CD4-positive, alpha-beta memory T cell (primary cell): ENCODE measurements at places on chromosomes 5 and 9. TPM values are rescaled to one million over a fixed set of nuclear protein-coding genes. Genes with fewer than 3 reads are reported as not detected.

- no peak for DNase-seq
These were observed 87.6 kb downstream of the VAV2 start for GRCh38 chr9:133904346-133905090.

HAND1 gene
- total RNA-seq, result not detected

- DNase-seq, result no peak
These were observed 216.2 kb downstream of the ENC1 start for GRCh38 chr5:74424162-74424868.

GRCh38 chr5:109650493-109650892, 39.2 kb upstream of the MAN2A1 start:
- DNase-seq, result no peak

BASP1 gene
- total RNA-seq, result 0.90 TPM

MARCHF3 gene
- total RNA-seq, result 3.2 TPM

DNA sequence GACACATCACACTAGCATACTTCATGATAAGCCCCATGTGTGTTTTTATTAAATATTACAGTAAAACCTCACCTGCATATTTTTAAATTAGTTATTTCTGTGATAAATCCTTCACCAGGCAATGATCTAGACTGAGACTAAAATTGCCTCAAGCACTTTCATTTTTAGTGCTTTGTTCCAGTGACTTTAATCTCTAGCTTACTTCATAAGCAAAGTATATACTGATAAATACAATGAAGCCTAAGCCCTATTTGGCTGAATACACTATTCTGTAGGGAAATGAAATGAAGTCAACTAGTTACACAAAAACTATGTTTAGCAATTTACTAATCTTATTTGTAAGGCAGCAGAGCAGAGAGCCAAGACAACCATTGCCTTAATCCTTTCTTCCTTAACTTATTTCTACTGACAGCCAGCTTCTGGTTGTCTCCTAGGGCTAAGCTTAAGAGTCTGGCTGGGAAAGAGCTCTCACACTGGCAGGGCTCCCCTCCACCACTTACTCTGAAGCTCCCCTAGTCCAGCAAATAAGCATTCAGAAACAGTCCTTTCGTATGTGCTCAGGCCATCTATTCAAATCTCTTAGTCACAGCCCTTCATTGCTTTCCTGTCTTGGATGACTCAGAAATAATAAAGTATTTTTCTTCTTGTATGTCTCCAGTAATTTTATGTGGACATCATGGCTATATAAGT, 31.4 kb upstream of the MTAP start:
- no peak for DNase-seq

GRCh38 chr5:127206320-127207113, 84.1 kb upstream of the MEGF10 start:
- no peak for DNase-seq

- DNase-seq, result no peak
These were observed 9.4 kb downstream of the PDLIM7 start for GRCh38 chr5:177487975-177488374.

PRDM12 gene
- not detected for total RNA-seq

DNA sequence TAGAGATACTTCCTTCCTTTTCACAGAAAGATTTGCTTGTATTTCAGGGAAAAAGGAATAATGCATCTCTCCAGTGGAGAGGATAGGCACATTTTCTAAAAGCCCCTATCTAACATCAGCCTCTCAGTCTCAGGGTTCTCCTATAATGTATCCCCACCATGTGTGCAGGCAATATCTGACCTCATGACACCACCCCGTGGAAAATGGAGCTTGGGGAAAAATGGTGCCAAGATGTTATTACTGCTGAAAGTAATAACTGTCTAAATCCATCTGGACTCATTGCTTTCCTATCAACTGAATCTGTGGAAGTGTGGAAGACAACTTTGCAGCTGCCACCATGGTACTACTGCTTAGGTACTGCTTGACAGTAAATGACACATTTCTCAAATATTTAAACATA, 574.3 kb downstream of the LRRC70 start:
- DNase-seq, result no peak

GRCh38 chr9:131752231-131752884, 12.5 kb upstream of the RAPGEF1 start:
- DNase-seq, result no peak

- DNase-seq, result no peak
These were observed 108.8 kb downstream of the HMHB1 start for GRCh38 chr5:143920772-143921171.

DNA sequence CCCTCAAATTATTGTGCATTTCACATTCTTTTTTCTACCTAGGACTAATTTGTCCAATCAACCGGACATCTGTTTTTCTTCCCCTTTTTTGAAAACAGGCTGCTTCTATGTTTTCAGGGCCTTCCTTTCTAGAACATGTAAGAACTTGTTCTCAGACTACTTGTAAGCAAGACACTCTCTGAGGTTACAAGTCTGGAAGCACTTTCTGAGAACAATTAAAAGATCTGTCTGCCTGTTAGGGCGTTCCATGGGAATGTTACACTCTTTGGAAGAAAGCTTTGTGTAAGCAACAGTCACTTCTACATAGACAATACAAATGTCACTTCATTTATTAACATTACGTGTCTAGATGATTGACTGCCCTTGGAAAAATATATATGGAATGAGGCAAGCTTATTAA, 50.9 kb upstream of the HSPB3 start:
- DNase-seq, result no peak

DNA sequence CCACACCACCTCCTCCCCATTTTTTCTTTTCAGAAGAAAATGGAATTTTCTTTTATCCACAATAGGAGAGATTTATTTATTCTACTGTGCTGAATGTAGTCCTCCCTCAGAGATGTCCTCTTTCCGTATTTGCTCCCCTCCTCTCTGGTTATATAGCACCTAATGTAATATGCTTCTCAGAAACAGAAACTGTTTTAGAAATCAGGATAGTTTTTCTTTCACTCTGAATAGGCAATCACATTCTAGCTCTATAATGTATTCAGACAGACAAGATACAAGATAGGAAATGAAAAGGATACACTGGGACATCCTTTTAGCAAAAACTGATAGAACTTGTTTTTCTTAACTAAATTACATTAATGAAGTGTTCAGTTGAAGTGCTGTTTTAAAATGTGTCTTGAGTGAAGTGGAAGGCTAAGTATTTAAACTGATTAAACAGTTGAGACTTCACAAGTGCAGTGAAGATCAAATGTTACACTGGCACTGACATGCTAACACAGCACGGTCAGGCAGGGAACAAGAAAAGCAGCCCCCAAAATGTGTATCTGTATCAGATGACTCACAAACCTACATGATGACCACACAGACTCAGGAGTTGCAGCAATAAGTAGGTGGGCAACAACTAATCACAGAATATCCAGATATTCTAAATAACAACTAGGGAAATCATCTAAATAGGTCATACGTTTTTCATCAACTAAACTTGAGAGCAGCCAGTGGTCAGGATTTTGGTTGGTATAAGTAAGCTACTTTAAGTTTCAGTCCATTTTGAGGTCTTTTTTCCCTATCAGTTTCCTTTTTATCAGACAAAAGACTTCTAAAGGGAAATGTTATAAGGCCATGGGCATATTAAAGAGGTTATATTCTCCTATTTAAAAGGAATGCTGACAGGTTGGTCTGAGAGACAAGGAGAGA, 260.4 kb downstream of the MLLT3 start:
- DNase-seq, result no peak

DNA sequence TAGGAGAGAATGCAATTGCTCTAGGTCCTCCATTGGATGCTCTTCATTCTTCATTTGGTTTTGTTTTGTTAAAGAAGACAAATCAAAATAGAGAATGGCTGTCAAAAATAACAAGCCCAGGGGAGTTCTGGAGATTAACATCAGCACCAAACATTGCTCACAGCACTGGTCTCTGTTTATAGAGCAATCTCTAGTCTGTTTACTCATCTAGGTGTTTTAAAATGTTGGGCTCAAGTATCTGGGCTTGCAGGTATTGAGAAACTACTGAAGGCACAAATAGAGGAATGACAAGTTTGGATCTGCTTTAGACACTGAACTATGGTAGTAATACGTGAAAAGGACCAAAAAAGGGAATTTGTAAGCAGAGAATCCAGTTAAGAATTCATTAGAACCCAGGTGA, 77.0 kb upstream of the TMC1 start:
- no peak for DNase-seq

SLC25A2 gene
- 0.91 TPM for total RNA-seq

GRCh38 chr9:133534346-133535291, at the start of gene ADAMTSL2:
TSS of gene ADAMTSL2 (plus strand) at chr9:133534704. CDS start at chr9:133536713, 2,009 bp downstream.
- DNase-seq, result no peak

FAM153A gene
- total RNA-seq, result 92.7 TPM

DNA sequence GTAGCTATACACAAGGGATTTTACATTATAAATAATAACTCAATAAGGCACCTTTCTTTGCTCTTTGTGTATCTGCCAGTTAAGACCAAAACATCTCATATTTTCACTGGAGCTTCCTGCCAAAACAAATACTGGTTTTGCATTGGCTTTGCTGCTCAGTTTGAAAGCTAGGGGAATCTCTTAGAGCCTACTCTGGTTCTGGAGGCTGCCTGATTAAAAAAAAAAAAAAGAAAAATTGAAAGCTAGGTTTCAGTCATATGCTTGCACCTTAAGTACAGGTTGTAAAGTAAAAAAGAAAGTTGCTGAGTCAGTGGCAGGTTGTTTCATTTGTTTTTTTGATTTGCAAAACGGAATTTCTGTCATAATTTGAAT, 2.3 kb downstream of the DENND4C start:
- no peak for DNase-seq
